ENCODE measurements at places on chromosomes 2 and 18.

DNA sequence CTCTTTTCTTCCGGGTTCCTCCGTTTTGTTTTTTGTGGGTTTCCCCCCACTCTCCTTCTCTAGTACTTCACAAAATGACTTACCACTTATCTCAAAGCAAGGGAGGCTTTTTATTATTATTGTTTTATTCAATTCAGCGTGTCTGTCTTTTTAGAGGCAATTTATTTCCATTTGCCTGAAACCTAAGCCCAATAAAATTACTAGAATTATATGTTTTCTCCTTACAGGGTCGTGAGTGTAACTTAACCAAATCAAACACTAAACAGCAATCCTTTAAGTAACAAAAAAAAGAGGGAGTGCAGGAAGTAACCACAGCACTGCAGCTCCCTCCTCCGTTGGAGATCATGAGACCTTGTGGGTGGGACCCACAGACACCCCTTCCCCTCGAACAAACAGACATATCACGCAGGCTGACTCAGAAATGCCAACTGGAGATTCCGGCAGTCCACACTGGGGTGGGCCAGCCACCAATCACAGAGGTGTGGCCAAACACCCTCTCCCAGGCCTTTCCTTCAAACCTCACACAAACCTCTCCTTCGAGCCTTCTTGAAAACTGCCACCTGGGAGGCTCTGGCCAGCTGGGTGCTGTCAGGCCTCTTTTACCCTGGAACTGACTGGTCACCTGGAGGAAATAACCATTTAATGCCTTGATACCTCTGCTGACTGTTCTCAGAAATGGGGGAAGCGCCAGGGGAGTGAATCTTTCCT, 207.1 kb upstream of the SMAD2 start:
- DNase-seq, result no peak

DNA sequence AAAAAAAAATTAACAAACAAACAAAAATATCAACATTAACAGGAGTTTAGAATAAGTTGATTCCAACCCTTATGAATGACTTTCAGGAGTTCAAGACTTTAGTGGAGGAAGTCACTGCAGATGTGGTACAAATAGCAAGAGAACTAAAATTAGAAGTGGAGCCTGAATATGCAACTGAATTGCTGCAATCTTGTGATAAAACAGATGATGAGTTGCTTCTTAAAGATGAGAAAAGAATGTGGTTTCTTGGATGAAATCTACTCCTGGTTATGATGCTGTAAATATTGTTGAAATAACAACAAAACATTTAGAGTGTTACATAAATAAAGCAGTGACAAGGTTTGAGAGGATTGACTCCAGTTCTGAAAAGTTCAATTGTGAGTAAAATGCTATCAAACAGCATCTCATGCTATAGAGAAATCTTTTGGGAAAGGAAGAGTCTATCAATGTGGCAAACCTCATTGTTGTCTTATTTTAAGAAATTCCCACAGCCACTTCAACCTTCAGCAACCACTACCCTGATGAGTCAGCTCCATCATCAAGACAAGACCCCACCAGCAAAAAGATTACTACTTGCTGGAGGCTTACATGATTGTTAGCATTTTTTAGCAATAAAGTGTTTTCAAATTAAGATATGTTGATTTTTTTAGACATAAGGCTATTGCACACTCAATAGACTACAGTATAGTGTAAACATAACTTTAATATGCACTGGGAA, 42.7 kb upstream of the TAF4B start:
- DNase-seq, result no peak

- no peak for DNase-seq
These were observed 82.1 kb downstream of the HS1BP3 start for GRCh38 chr2:20568501-20569463.

GRCh38 chr18:61738042-61738441, 154.8 kb downstream of the RNF152 start:
- peak; percentile 47 for DNase-seq

- no peak for DNase-seq
These were observed 635.1 kb upstream of the SLC39A10 start for GRCh38 chr2:195021711-195022507.

DNA sequence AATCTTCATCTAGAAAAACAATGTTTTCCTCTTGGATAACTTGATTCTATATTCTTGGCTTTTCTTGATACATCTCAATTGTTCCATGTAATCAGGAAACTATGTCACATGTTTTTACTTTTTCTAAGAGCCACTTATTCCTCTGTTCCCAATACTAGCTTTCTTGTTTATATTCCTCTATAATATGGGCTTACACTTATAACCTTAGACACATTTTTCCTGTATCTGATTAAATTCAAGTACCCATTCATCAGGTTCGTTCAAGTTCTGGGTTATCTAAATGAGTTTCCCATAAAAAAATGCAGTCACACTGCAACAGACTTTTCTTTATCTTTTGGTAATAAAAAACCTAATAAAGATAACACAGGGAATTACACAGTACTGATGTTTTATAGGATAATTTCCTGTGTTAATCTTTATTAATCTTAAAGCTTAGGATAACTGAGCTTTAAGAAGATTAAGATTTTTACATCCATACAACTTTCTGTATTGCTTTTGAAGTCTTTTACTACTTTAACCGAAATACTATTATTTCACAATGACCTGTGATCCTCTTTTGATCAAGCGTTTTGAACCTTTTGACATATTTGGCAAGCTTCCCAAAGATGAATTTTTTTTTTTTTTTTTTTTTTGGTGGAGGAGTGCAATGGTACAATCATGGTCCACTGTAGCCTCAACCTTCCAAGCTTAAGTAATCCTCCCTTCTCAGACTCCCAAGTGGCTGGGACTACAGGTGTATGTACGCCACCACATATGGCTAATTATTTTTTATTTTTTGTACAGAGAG, 44.3 kb upstream of the C2orf66 start:
- DNase-seq, result no peak

DNA sequence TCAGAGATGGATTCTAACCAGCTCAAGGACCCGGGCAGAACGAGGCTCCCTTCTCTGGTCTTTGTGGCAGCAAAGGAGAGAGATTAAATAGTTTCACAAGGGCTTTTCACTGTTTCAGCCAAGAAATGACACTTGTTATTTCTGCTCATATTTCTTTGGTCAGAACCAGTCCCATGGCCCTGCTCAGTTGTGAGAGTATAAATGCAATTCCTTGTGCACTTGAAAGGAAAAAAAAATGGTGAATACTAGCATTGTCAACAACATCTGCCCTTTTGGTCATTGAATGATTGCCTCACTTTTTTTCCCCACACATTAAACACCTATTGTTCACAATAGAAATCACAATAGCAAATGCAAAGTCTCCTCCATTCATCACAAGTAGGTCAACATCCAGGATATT, 104.4 kb downstream of the RDH14 start:
- no peak for DNase-seq

- no peak for DNase-seq
These were observed 4.9 kb downstream of the DLGAP1 start for GRCh38 chr18:4450065-4450658.

DNA sequence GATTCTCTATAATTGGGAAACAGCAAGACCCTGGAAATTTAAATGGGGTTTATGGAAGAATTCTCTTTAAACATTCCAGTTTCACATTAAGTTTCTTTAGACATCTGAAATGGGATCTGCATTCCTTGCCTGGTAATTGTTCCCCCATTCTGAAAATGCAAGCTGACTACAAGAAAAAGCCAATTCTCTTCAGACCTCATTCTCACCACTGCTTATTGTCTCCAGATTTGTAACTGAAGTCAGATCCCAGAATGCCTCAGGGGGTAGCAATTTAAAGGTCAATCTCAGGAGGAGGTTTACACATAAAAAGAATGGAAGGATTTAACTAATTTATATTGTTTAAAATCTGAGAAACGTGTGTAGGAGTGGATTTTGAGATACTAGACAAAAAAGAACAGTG, 41.2 kb downstream of the COL3A1 start:
- DNase-seq, result no peak

- DNase-seq, result peak; percentile 38
These were observed 79.6 kb downstream of the LRATD1 start for GRCh38 chr2:14712111-14712510.

DNA sequence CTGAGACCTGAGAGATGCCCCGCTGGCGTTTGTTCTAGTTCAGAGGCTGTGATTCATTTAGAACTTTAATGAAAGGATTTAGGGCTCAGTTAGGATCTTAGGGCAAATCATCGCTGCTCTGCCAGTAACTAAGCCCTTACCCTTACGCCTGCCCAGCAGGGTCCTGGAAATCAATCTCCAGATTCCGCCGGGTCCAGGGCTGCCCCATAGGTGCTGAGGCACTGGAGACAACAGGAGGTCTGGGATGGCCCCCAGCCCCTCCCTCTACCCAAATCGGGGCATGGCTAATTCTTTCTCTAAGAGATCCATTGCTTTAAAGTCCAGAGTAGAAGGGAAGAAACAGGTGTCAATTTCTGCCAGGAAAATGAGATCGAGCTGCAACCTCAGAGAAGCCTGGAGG, 83.1 kb downstream of the SDC1 start:
- no peak for DNase-seq

GRCh38 chr2:194616334-194616733, 1040.7 kb upstream of the SLC39A10 start:
- no peak for DNase-seq

GRCh38 chr2:25253153-25253626, 84.8 kb upstream of the POMC start:
- no peak for DNase-seq
